ENCODE measurements at places on chromosomes 16 and 17.

DNA sequence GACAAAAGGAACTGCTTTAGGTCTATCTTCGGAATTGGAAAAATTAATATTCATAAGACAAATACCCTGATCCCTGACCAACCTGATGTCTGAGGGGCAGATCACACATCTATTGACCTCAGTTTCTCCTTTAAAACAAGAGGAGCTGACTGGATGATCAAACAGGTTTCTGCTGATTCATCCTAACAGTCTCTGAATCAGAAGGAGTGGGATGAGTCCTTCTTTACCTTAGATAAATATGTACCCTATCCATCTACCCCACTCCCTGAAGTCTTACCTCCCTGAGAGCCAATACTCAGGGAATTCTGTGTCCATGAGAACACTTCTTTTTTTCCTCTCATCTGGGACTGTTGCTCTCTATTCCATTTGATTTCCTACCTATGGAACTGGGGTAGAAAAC lies 80.3 kb upstream of the CRHR1 start:
- no peak for DNase-seq

DNA sequence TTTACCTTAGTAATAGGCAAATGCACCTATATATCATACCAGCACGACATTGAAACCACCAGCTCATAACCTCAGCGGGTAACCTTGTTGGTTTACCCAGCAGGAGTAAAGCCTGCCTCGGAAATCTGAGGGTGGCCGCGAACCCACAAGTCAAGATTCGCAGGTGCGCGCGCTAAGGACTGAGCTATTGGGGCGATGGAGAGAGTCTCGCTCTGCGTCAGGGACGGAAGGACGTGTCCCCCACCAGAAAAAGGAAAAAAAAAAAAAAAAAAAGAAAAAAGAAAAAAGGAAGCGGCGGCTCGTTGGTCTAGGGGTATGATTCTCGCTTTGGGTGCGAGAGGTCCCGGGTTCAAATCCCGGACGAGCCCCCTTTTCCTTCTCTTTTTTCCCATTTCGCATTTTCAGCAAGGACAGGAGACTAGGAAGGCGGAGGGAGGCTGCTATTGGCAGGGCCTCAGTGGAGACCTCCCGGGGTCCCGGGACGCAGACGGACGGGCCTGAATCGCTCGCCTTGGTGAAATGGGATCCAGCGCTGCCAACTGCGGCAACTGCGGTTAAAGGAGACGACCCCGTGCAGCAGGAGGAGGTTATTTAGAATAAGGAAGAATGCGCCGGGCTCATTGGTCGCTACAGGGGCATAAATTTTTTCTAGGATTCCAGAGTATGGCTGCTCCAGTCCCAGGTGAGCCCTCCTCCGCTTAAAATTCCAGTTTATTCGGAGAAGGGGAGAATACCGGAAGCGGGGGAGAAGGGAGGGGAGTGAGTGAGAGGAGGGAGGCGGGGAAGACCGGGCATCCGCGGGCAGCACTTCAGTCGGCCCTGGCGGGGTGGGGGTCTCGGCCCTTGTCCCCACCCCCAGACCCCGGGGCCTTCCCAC lies at the start of gene OR1F1:
OR1F1 (plus strand) TSS at position 407 of the 877 bp plus-strand sequence.
- DNase-seq = peak; percentile 94

GRCh38 chr17:77883213-77883650 lies 75.3 kb upstream of the TNRC6C start:
- no peak for DNase-seq

DNA sequence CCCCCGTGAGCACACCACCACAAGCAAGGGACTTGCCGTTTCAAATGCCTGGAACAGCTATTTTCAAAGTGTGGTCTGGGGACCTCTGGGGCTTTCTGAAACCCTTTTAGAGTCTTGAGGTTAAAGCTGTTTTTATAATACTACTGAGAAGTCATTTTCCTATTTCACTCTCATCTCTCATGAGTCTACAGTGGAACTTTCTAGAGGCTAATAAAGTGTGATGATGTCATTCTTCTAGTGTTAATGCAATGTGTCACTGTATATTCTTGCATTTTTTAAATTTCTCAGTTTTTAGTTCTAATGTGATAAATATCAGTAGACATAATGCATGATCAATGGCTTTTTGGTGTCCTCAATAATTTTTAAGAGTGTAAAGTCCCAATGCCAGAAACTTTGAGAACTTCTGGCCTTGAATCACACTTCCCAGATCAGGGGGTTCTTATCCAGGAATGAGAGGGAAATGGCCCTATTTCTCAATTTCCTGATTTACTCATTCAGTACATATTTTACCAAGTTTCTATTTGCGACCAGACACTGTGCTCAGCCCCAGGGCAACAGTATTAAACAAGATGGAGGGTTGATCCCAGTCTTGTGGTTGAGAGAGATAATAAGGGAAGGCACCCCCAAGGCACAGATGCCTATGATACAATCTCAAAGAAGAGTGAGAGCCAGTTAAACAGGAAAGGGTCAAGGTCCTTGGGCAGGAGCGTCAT lies 444.0 kb downstream of the HS3ST3B1 start:
- DNase-seq = no peak

- no peak for DNase-seq
These were observed 10.3 kb upstream of the IGFBP4 start for GRCh38 chr17:40432864-40433528.

- DNase-seq = no peak
These were observed 36.1 kb downstream of the HIC1 start for GRCh38 chr17:2090804-2091534.

- DNase-seq = no peak
These were observed 146.6 kb downstream of the SKAP1 start for GRCh38 chr17:48283411-48283810.

DNA sequence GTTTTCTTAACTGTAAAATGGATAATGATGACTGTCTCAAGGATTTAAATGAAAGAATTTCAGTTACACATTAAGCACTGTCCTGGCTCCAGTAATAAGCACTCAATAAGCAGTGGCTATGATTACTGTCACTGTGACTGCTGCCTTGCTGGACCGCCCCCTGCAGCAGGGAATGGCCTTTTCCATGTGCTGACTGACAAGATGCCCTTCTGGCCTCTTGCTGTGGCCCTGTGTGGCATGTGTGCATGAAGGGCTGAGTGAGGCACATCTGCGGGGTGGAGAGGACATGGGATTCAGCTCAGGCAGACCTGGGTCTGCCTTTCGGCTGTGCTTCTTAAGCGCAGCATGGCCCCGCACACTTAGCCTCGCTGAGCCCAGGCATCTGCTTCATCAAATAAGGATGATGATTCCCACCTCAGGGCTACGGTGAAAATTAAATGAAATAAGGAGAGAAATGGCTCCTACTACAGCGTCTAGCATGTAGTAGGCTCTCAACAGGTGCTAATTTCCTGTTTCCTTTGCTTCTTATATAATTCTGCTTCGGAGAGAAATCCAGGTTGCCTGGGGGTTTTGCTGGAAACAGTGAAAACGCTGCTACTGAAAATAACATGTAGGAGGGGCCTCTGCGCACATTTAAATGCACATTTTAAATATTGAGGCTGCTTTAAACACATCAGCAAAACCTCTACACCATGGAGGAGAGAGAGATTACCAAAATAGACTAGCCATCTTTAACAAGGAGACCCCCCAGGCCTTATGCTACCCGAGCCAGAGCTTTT lies 183.9 kb downstream of the PARN start:
- no peak for DNase-seq

GRCh38 chr17:67245694-67246402 lies 852 bp upstream of the HELZ start:
- no peak for DNase-seq

DNA sequence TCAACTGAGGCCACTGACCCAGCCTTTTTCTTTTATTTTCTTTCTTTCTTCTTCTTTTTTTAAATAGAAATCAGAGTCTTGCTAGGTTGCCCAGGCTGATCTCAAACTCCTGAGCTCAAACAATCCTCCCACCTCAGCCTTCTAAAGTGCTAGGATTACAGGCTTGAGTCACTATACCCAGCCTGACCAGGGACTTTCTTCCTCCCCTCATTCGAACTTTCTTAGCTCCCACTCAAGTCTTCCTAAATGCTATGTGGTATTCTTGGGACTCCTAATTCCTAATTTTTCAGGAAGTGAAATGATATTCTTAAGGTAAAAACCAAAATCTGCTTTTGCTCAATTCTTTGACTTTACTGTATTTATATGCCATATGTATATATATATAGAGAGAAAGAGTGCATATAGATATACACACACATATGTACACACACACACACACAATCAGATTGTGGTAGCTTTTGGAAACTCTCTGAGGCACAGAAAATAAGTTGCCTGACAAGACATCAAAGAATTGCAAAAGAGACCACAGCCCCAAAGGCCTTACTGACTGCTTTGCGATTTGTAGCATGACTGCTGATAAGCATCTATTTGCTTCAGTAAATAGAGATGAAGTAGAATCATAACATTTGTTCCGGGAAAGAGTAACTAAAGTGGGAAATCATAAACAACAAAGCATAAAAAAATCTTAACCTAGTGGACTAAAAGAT lies 9.5 kb upstream of the AMZ2 start:
- peak; percentile 69 for DNase-seq

DNA sequence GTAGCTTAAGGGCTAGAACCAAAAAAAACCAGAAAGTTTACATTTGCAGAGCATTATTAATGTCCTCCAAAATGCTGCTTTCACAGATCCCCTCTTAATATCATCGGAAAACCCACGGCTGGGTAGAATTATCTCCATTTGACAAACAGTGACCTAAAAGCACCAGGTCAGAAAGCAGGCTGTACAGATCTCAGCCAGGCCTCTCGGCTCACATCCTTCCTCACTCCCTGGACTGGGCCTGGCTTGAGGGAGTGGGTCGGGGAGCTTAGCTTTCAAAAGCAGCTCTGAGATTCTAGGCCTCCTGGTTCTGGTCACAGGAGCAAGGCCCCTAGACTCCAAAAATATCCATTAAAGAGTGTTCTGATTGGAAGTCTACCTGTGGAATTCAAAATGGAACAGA lies 9.1 kb upstream of the SLC12A3 start:
- DNase-seq = no peak

Data from activated CD4-positive, alpha-beta T cell treated with anti-CD3 and anti-CD28 coated beads, Interleukin-2, amount 50 U/mL, for 16 hours (primary cell).